ENCODE measurements at places on chromosomes 12 and 14.
A peak's percentile ranks its signal among the peaks of the same experiment; 100 is the strongest.

DNA sequence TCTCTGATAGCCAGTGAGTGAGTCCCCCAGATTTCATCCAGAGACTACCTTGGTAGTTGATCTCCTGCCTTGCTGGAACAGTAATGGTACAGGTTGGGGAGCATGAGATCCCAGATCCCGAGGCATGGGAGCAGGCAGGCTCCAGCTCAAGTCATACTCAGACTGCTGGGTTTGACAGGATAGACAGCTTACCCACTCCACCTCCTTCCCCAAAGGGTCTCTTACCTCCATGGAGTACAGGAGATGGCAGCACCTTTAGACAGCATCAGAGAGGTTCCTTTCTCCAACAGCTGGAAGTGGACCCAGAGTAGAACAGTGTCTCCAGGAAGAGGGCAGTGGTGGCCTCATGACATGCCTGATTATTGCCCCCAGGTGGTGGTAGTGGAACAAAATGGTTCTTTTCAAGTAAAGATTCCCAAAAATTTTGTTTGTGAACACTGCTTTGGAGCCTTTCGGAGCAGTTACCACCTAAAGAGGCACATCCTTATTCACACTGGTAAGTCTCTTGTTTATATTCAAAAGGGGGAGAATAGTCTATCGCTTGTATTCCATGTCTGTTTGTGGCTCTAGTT lies 4.9 kb upstream of the CSAD start:
- DNase-seq = no peak

DNA sequence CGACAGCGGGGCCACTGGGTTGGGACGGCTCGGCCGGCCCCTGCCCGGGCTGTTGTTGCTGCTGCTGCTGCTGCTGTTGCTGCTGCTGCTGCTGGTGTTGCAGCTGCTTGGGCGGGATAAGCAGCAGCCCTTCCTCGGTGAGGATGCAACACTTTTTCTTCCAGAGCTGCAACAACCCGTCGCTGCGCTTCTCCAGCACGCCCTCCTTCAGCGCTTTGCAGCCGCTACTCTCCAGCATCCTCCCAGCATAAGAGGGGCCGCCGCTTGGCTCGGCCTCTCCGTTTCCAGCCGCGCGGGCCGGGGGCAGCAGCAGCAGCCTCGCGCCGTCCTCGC lies 529 bp downstream of the PHLDA1 start:
- DNase-seq = no peak

DNA sequence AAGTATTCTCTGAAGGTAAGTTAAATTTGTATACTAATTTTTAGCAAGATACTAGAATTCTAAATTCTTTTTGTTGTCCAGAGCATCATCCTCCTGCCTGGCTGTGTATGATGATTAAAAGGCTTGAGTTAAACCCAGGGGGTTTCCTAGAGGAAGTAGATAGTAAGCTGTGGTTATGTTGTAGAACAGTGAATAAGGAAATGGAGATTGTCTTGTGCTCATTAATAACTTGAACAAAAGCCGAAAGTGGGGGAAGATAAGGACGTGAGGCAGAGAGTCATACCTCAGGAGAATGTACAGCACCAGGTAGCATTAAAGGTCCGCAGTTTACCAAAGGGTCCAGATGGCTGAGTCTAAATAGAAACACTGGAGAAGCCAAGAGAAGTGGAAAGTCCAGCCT lies 42.0 kb downstream of the CKB start:
- DNase-seq = no peak

DNA sequence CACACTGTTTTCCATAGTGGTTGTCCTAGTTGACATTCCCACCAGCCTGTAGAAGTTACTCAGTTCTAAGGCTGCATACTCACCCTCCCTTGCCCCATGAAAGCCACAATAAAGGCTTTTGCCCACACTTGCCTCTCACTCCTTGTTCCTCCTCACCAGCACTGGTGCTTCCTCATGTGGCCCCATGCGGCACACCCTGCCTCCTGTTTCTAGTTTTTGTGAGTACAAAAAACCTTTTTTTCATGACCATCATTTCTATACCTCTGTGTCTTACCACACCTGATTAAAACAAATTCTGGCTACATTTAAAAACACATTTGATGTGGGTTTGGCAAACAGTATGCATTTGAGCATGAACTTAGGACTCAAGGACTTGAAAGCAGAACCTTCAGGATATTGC lies 40.7 kb upstream of the RIN3 start:
- no peak for DNase-seq

- DNase-seq = no peak
Measured at GRCh38 chr12:11853126-11853525, 203.7 kb downstream of the ETV6 start.

- no peak for DNase-seq
Measured at GRCh38 chr14:70451874-70452273, at the start of gene ADAM21. ADAM21 (plus strand) TSS chr14:70452174; CDS start chr14:70457500, 5,326 bp downstream.

DNA sequence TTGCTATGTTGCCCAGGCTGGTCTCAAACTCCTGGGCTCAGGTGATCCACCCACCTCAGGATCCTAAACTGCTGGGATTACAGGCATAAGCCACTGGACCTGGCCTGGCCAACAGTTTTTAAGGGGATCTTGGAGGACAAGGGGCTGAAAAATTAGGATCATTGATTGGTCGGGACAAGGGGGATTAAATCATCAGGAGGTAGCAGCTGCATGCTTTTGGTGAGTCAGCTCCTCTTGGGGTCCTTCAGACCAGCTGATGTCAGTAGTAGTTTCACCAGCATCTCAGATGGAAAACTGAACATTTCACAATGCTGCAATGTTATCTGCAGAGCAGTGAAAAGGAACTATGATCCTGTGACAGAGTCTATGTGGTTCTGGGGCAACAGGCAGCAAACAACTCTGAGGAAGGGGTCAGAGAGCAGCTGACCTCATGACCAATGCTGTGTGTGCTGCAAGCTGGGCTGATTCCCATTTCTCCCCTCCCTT lies 6.3 kb downstream of the LRRC74A start:
- DNase-seq = no peak

GRCh38 chr14:24887623-24888304 lies 162.2 kb downstream of the STXBP6 start:
- DNase-seq = no peak

DNA sequence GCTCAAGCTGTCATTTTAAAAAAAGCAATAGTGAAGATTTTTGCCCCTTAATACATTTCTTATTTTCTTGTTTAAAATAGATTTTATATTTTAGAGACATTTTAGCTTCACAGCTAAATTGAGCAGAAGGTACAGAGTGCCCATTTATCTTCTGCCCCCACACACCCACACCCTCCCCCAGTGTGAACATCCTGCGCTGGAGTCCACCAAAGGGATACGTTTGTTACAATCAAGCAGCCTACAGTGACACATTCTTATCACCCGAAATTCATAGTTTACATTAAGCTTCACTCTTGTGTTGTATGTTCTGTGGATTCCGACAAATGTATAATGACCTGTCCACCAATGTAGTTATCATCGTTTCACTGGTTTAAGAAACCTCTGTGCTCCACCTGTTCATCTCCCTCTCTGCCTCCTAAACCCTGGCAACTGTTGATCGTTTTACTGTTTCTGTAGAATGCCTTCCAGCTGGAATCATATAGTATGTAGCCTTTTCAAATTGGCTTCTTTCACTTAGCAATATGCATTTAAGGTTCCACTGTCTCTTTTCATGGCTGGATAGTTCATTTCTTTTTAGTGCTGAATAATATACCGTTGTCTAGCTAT lies 91.0 kb upstream of the TRAF3 start:
- DNase-seq = no peak

GRCh38 chr14:95156161-95157047 lies 925 bp downstream of the DICER1 start:
- peak; percentile 47 for DNase-seq

- no peak for DNase-seq
Measured at GRCh38 chr12:50661300-50662115, 102.4 kb upstream of the ATF1 start.

DNA sequence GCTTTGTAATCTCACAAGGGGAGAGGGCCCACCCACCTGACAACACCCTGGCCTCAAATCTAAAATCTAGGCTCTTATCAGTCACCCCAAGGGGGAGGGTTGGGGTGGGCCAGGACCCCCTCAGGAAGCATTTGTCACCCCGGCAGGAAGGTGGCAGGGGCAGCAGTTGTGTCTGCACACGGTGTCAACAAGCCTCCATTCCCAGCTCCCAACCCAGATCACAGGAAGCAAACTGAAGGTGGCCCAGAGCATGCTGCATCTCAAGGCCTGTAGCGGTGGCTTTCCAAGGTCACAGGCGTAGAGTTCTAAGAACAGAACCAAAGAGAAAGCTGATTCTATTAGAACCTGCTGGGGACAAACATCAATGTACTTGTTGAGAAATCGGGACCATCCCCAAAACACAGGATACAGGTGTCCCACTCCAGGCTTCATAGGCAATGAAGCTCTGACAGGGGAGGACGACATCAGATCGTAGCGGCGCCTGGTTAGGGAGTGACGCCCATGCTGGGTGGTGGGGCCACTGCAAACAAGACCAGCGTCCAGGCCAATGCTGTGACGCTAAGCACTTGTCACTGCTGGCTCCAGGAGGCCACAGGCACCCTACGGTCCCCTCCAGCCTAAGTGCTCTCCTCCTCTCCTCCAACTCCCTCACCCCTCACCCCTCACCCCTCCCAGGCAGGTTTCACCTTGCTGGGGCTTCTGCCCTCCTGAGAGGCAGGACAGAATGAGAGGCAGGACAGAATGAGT lies 52.9 kb downstream of the CCDC88C start:
- no peak for DNase-seq

DNA sequence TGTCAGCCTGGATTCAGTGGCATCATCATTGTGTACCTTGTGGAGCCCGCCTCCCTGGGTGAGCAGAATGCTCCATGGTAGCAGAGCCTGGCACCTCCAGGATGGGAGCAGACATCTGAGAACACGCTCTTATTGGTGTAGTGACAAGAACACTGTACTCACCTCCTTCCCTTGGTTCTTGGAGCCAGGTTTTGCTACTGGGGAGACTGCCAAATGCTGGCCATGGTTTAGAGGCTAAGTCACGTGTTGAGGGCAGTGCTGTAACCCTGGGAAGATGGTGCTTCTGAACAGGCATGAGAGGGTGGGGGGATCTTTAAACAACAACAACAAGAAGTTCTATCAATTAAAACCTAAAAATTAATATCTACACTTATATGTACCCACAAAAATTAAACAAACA lies 47.6 kb upstream of the ASPG start:
- DNase-seq = no peak

DNA sequence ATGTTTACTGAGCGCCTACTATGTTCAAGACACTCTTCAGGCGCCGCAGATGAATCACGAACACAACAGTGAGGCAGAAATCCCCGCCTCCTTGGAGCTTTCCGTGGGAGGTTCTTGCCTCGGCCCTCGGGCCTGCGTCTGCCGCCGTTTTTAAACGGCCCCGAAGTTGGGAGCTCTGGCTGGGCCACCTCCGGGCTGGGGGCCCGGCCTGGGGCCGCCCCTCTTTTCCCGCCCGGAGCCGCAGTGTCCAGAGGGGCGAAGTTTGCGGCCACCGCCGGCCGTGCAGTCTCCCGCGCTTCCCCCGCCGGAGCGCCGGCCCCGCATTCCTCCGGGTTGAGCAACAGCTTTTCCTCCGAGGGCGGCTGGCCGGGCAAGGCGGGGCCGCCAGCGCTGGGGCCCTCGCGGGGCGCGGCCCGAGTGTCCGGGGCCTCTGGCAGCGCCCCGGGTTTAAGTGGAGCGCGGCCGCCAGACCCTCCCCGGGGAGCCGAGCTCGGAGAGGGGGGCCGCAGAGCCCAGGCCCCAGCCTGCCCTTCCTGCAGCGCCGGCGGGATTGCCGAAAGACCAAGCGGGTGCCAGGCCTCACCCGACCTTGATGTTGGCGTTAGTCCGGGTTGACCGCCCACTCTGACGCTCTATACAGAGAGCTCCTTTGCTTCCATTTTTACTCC lies 18.7 kb upstream of the CTDSP2 start:
- DNase-seq = peak; percentile 74

DNA sequence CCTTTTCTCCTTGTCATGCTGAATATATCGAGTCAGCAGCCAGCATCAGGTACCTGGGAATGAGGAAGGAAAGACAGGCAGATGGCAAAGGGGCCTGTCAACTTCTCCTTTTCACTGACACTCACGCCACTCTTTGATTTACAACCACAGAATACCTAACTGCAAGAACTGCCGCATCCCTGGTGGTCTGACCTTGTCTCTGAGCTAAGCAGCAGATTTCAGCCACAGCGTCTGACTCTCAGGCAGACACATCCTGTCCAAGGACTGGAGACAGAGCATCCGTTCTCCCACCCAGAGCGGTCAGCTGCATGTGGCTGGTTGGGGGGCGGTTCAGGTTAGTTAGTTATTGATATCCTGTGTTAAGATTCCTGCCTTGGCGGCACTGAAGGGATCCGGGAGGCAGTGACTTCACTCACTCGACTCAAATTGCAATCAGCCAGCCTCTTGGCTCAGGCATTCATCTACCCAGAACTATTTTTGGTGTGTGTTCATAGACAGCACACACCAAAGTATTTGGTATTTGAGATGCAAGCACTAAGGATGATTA lies 11.2 kb upstream of the MAP1LC3B2 start:
- no peak for DNase-seq

- DNase-seq = no peak
Measured at GRCh38 chr14:74525361-74525851, 31.8 kb downstream of the ISCA2 start.

GRCh38 chr12:57280211-57281062 lies 29.4 kb upstream of the STAC3 start:
- DNase-seq = peak; percentile 88

DNA sequence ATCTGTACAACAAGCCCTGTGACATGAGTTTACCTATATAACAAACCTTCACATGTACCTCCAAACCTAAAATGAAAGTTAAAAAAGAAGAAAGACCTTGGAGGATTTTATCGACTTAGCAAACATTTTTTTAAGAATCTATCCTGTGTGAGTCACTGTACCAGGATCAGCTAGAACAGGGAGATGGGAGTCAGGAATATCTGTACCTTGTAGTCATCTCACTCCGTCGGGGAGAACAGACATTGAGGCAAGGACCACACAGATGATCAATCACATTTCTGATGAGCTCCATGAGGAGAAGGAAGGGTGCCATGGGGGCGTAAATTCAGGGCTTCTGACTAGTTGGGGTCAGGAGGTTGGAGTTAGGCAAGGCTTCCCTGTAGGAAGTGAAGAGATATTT lies 310.6 kb downstream of the VRK1 start:
- no peak for DNase-seq

DNA sequence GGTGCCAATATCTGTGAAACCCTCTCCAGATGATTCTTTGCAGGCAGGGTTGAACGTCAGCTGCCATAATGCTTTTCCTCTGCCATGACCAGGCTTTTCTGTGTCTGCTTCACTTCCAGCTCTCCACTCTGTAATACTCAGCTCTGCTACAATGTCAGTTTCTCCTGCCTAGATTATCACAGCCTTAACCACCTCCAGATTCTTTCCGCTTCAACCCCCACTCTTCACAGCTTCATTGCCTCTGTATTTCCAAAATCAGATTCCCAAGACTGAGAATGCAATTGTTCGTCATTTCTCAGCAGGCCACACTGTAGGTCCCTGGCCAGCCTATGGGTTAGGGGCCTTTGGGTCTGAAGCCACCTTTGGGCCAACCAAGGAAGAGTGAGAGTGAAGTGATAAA lies 73.7 kb upstream of the SCN8A start:
- no peak for DNase-seq

DNA sequence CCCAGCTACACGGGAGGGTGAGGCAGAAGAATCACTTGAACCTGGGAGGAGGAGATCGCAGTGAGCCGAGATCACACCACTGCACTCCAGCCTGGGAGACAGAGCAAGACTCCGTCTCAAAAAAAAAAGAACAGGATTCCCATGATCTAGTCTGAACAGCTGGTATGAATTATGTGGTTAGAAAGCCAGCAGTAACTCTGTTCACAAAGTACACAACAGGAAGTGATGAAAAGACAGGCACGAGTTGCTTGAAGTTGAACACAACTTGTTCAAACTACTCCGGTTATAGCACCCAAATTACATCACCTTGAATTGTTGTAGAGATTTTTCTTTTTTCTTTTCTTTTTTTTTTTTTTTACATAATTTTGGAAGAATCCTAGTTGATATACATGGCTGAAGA lies 238.8 kb upstream of the RGS6 start:
- DNase-seq = no peak
